ENCODE measurements at places on chromosomes 13 and 19. TPM values are rescaled to one million over a fixed set of nuclear protein-coding genes. Genes with fewer than 3 reads are reported as not detected.

The MLLT1 gene
- 44.3 TPM for polyA plus RNA-seq

The ZNF730 gene
- 1.8 TPM for polyA plus RNA-seq

GRCh38 chr19:8488365-8488764 is 14.1 kb downstream of the PRAM1 start:
- no peak for DNase-seq
- peaks cover 68% of the 10 kb centered on the region for H3K36me3 ChIP-seq
- H3K27me3 ChIP-seq, result no peaks in the 10 kb centered on the region
- H3K4me1 ChIP-seq, result no peaks in the 10 kb centered on the region
- H3K4me3 ChIP-seq, result no peak overlapping the region

- H3K27me3 ChIP-seq, result no peaks in the 10 kb centered on the region
- no peak overlapping the region for H3K27ac ChIP-seq
- no peak overlapping the region for H3K4me3 ChIP-seq
- H3K4me1 ChIP-seq, result peaks cover 10% of the 10 kb centered on the region
Observed at GRCh38 chr13:59970847-59971246, 192.9 kb downstream of the DIAPH3 start.

- no peaks in the 10 kb centered on the region for H3K4me1 ChIP-seq
- H3K4me3 ChIP-seq, result no peak overlapping the region
- H3K27ac ChIP-seq, result no peak overlapping the region
- no peak for DNase-seq
Observed at GRCh38 chr13:29570051-29570654, 25.3 kb downstream of the SLC7A1 start.
